SK-N-SH (cell line): ENCODE measurements at places on chromosomes 16 and 17.
A peak's percentile ranks its signal among the peaks of the same experiment; 100 is the strongest.

DNA sequence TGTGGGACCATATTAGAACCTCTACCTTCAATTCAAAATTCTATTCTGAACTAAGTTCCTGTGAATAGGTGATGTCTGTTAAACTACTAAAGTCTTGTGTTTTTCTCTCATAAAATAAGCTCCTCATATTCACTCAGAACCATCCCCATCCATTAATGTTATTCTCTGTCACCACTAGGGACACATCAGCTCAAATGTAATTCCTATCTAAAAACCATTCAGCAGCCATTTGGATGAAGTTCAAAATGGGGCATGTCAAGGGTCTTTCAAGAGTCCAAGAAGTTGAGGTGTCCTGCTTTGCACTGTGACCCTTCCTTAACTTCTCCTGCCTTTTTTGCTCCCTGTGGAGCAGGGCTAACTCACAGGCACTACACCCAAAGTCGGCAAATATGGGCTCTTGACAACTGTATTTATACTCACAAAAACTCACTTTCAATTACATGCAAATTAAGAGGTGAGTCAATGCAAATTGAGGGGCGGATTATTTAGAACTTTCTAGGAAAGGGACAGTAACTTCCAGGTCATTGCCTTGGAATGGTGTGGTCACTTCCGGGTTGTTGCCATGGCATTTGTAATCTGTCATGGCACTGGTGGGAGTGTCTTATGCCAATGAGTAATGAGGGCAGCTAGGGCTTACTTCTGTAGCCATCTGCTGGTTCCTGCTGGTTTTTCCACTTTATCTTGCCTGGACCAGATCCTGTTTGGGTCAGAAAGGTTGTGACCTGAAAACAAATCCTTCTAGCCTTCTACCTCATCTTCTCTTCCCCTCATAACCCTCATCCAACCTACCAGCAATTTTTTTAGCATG, 128.2 kb upstream of the COX10 start:
- no peaks in the 10 kb centered on the region for H3K4me1 ChIP-seq
- no peaks in the 10 kb centered on the region; the same call in 1 of the 2 replicates for H3K27me3 ChIP-seq
- H3K36me3 ChIP-seq: no peaks in the 10 kb centered on the region
- H3K4me3 ChIP-seq: no peak overlapping the region

DNA sequence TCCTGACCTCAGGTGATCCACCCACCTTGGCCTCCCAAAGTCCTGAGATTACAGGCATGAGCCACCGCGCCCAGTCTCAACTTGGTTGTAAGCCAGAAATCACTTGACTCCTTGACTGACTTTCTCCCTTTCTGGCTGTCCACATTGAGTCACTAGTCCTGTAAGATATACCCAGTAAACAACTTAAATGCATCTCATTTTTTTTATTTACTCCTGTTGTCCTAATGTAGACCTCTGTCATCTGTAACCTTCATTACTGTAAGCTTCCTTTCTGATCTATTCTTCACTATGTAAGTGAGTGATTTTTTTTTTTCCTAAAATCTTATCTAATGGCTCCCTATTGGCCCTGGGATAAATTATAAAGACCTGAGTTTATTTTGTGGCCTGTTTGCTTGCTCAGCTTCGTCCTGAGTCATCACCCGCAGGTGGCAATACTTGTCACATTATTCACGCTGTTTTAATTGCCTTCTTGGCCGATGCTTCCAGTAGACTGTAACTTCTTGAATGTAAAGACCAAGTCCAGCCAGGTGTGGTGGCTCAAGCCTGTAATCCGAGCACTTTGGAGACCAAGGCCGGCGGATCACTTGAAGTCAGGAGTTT, 41.0 kb downstream of the PAFAH1B1 start:
- DNase-seq: no peak
- no peaks in the 10 kb centered on the region for H3K27me3 ChIP-seq
- no peaks in the 10 kb centered on the region; the same call in none of the 2 replicates for H3K4me1 ChIP-seq
- H3K4me3 ChIP-seq: no peak overlapping the region
- H3K36me3 ChIP-seq: peaks cover 20% of the 10 kb centered on the region

GRCh38 chr17:57629470-57629869, 115.6 kb downstream of the CCDC182 start:
- no peaks in the 10 kb centered on the region for H3K27me3 ChIP-seq
- H3K27ac ChIP-seq: peak overlapping the region; percentile 11; the same call in 1 of the 2 replicates
- peaks cover 13% of the 10 kb centered on the region for H3K36me3 ChIP-seq
- H3K4me1 ChIP-seq: peaks cover 2% of the 10 kb centered on the region

DNA sequence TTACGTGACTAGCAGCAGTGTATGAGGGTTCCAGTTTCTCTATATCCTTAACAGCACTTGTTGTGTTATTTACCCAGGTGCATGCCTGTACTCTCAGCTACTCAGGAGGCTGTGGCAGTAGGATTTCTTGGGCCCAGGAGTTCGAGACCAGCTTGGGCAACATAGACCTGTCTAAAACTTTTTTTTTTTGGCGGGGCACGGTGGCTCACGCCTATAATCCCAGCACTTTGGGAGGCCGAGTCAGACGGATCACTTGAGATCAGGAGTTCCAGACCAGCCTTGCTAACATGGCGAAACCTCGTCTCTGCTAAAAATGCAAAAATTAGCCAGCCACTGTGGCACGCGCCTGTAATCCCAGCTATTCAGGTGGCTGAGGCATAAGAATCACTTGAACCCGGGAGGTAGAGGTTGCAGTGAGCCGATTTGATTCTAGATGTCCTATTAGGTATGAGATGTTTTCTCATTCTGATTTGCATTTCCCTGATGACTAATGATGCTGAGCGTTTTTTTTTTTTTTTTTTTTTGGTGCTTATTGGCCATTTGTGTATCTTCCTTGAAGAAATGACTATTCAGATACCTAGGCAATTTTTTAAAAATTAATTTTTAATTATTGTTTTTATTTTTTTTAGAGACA, 13.4 kb downstream of the CASC3 start:
- no peak for DNase-seq
- no peak overlapping the region for H3K27ac ChIP-seq
- H3K27me3 ChIP-seq: no peaks in the 10 kb centered on the region
- H3K36me3 ChIP-seq: peaks cover 6% of the 10 kb centered on the region; the same call in 1 of the 2 replicates
- H3K4me1 ChIP-seq: no peaks in the 10 kb centered on the region
- no peak overlapping the region for H3K4me3 ChIP-seq

DNA sequence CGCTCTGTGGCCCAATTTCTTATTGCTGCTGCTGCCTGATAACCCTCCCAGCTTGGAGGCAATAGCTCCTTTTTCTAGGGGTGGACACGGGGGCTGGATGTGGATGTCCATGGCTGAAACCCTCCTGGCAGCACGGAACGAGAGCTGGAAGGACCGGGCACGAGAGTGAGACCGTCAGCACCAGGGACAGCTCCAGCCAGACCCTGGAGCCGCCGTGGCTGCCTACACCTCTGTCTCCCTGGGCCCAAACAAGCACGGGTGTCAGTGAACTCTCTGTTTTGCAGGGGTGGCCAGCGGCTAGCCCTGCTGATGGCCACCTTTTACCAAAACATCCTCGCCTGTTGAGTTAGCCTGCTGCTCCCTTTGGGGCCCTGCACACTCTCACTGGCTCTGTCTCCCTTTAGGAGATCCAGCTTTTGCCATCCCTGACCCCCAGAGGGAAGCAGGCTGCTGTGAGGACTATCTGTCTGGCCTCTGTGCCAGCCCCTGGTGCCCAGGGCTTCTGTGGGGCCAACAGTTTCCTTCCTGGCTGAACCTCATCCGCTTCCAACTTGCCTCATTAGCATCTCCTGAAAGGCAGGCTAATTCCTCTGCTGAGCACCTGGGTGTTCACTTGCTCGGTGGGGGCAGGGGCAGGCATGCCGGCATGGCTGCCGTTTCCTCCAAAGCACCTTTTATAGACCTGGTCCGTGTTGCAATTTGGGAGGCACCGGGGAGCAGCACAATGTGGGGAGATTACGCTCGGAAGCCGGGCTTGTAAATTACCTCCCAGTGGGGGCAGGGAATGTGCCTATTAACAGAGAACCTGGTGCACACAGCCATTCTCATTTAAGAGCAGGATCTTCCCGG, 118.1 kb downstream of the ENGASE start:
- no peaks in the 10 kb centered on the region for H3K4me1 ChIP-seq
- no peak for DNase-seq
- no peak overlapping the region for H3K4me3 ChIP-seq
- no peak overlapping the region for H3K27ac ChIP-seq

DNA sequence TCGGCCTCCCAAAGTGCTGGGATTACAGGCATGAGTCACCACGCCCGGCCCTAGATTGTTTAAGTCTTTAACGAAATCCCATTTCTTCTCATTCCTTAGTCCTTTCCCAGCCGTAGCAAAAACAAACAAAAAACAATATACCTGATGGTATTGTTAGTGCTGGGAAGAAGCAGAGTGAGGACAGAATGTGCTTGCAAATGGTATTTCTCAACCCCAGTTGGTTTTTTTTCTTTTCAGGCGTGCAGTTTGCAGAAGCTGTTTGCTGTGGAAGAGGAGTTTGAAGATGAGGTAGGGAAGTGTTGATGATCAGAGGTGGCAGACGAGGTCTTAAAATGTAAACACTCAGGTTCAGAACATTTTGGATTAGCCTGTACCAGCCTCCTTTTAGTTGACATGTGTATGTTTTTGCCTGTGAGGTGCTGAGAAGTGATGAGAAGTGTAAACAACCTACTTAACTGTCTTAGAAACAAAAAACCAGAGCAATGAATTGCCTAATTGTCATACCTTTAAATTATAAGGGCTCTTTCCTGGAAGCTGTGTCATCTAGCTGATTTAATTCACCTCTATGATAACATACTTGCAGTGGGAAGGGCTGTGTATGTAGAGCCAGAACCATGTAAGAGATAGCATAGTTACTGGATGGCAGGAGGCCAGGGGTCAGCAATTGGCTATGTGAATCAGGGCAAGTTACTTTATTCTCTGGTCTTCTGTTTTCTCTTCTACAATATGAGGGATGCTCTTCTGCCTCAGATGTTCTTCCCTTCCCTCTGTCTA, 3.4 kb downstream of the HROB start:
- H3K27ac ChIP-seq: no peak overlapping the region
- no peak for DNase-seq
- H3K4me3 ChIP-seq: no peak overlapping the region
- H3K36me3 ChIP-seq: no peaks in the 10 kb centered on the region; the same call in 1 of the 2 replicates
- H3K27me3 ChIP-seq: no peaks in the 10 kb centered on the region

- H3K36me3 ChIP-seq: no peaks in the 10 kb centered on the region
- H3K4me1 ChIP-seq: no peaks in the 10 kb centered on the region
- peaks cover 7% of the 10 kb centered on the region; the same call in 1 of the 2 replicates for H3K27me3 ChIP-seq
- H3K4me3 ChIP-seq: no peak overlapping the region
Measured at GRCh38 chr16:15782573-15783365, 74.1 kb downstream of the MYH11 start.

GRCh38 chr16:82882982-82883835, 256.4 kb downstream of the CDH13 start:
- H3K36me3 ChIP-seq: no peaks in the 10 kb centered on the region
- no peak overlapping the region for H3K4me3 ChIP-seq
- no peaks in the 10 kb centered on the region for H3K4me1 ChIP-seq

- DNase-seq: peak; percentile 68
- peaks cover 10% of the 10 kb centered on the region for H3K4me1 ChIP-seq
- no peak overlapping the region for H3K4me3 ChIP-seq
Measured at GRCh38 chr16:55324285-55325079, 479 bp downstream of the IRX6 start.

GRCh38 chr17:797236-797840, 15.2 kb downstream of the MRM3 start:
- H3K36me3 ChIP-seq: peaks cover 5% of the 10 kb centered on the region; the same call in 1 of the 2 replicates
- H3K27ac ChIP-seq: no peak overlapping the region
- no peaks in the 10 kb centered on the region for H3K4me1 ChIP-seq
- no peak overlapping the region for H3K4me3 ChIP-seq

- H3K4me3 ChIP-seq: no peak overlapping the region
- DNase-seq: peak; percentile 61
- H3K27me3 ChIP-seq: no peaks in the 10 kb centered on the region; the same call in 1 of the 2 replicates
- no peak overlapping the region for H3K27ac ChIP-seq
- no peaks in the 10 kb centered on the region for H3K4me1 ChIP-seq
Measured at GRCh38 chr16:57977418-57978069, 6.6 kb upstream of the CNGB1 start.

DNA sequence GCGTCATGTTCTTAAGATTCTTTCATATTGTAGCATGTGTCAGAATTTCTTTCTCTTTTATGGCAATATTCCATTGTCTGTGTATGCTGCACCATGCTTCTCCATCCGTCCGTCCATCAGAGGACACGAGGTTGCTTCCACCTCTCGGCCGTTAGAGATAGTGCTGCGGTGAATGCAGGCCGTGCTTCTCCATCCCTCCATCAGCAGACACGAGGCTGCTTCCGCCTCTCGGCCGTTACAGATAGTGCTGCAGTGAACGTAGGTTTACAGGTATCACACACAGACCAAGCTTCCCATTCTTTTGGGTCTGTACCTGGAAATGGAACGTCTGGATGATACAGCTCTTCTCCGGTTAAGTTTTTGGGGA, 113.5 kb downstream of the CMIP start:
- H3K36me3 ChIP-seq: no peaks in the 10 kb centered on the region
- no peak overlapping the region for H3K4me3 ChIP-seq
- peaks cover 31% of the 10 kb centered on the region for H3K4me1 ChIP-seq
- DNase-seq: no peak

DNA sequence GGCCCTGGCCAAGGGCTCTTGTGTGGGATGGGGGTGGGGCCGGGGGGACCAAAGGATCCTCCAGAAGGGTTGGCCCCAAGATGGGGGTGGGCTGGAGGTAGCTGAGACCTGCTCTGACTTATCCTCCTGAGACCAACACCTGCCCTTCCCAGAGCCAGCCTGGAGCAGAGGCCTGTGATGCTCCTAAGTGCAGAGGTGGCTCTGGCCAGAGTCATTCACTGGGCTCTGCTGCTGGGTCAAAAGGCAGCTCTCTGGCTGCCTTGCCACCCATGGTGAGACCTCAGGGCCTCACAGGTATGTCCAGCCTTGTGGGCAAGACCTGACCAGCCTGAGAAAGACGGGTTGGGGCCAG, 393 bp downstream of the SERPINF2 start:
- no peak overlapping the region for H3K27ac ChIP-seq
- no peaks in the 10 kb centered on the region for H3K4me1 ChIP-seq
- DNase-seq: peak; percentile 14
- H3K36me3 ChIP-seq: no peaks in the 10 kb centered on the region

GRCh38 chr17:49409066-49409465, 5.6 kb downstream of the PHB1 start:
- H3K27ac ChIP-seq: no peak overlapping the region
- DNase-seq: no peak
- peaks cover 80% of the 10 kb centered on the region for H3K36me3 ChIP-seq
- H3K4me1 ChIP-seq: no peaks in the 10 kb centered on the region

- peak overlapping the region; percentile 95 for H3K27ac ChIP-seq
- H3K4me3 ChIP-seq: peak overlapping the region; percentile 65
- no peaks in the 10 kb centered on the region for H3K27me3 ChIP-seq
- no peaks in the 10 kb centered on the region for H3K36me3 ChIP-seq
Measured at GRCh38 chr17:40311575-40311974, 2.6 kb downstream of the RARA start.

DNA sequence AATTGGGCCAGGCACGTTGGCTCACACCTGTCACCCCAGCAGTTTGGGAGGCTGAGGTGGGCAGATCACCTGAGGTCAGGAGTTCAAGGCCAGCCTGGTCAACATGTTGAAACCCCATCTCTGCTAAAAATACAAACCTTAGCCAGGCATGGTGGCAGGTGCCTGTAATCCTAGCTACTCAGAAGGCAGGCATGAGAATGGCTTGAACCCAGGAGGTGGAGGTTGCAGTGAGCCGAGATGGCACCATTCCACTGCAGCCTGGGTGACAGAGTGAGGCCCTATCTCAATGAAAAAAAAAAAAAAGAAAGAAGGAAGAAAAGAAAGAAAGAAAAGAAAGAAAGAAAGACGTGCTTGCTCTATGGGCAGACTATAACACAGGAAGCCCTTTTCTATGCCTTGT, 84.4 kb downstream of the FOXL1 start:
- H3K27ac ChIP-seq: no peak overlapping the region
- no peak for DNase-seq
- peaks cover 45% of the 10 kb centered on the region for H3K4me1 ChIP-seq
- H3K36me3 ChIP-seq: no peaks in the 10 kb centered on the region

GRCh38 chr17:81090361-81091136, 55.6 kb downstream of the BAIAP2 start:
- DNase-seq: peak; percentile 83
- no peaks in the 10 kb centered on the region for H3K27me3 ChIP-seq
- no peak overlapping the region for H3K4me3 ChIP-seq
